ENCODE measurements at places on chromosomes 5 and 9.
A peak's percentile ranks its signal among the peaks of the same experiment; 100 is the strongest.

DNA sequence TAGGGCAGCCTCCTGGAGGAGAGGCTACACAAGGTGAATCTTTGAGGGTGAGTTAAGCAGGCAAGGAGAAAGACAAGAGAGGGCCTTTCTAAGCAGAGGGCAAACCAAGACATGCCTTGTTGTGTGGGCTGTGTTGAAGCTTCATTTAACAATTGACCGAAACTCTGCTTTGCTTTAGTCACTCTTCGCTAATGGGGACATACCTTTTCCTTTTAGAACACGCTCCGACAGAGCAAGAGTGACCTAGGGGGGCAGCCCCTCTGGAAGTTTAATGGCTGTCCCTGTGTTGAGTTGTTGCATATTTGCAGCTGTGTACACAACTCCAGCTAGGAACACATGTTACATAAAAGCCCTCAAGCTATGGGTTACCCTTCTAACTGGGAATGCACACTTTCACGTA lies 218.1 kb upstream of the WWC1 start:
- no peak for DNase-seq

DNA sequence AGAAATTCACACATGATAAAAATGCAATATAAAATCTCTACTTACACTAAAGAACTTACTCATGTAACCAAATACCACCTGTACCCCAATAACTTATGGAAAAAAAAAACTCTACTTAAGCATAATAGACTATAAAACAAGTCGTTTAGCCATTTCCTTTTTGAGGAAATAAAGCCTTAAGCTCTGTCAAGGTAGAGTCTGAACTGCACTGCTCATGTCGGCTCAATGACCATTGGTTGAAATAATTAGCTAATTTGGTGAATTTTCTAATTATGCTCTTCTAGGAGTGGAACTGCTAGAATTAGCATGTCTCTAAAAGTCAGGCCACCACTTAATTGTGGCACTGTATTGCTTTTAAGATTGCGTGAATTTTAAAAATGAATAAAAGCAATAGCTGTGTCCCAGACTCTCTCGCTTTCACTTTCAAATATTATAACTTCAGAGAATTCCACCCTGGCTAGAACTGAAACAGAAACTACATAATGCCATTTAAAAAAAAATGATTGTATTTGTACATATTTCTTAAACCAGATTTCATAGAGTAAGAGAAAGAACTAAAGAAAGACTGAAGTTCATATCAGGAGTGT lies 113.0 kb upstream of the PCA3 start:
- DNase-seq, result no peak

DNA sequence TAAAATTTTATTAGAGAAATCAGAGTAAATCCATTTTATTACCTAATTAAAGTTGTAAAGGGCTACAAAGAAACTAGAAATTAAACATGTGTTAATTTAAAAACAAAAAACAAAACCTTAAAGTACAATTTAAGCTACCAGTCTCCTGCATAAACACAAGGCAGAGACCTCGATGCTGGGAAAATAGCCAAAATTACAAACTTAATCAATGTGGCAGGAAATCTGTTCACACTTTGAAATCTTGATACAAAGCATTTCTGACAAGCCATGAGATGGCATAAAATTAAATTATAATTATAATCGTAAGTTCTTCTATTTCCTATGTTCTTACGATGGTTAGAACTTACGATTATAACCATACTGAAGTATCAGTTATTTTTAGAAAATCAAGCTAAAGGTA lies 158.0 kb upstream of the FREM1 start:
- no peak for DNase-seq

DNA sequence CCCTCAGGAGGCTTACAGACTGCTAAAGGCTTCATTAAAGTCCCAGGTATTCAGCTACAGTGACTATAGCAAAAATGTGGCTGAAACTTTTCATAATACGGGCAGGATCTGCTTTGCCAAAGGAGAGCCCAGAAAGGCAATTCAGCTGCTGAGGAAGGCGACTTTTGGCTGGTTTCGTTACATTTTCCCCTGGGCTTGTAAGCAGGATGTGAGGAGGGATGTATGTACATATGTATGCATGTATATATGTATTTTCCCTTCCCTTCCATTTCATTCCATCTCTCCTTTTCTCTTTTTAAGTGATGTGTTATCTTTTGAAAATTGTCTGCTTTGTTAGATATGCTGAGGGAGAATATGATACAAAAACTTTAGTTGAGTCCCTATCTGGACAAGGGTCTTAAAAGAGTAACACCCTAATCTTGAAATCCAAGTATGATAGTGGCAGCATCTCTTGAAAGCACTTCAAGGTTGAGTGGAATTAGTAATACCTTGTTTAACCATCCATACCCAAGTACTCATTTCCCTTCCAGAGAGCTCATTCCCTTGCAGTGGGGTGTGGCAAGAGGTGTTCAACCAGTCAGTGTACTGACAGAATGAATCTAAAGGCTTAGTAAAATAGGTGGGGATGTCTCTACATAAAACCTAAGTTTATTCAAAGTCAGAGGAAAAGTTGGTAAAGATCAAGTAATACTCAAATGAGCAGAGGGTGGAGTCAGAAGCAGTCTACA lies 28.7 kb downstream of the RAD1 start:
- DNase-seq, result no peak

DNA sequence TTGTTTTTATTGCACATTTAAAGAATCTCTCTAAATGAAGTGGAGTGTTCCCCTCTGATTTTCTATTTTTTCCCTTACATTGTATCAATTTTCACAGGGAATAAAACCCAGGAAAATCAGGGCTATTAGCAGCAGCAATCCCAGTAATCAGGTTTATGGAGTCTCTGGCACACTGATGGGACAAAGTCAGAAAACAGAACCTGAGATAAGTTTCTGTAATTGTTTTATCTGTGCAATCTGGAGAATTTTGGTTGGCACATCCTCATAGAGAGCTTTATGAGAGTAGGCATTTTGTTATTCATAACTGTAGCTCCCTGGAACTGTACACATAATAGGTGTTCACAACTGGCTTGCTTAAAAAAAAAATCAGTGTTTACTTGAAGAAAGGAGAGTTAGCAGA lies 96.9 kb upstream of the IL6ST start:
- DNase-seq, result no peak

DNA sequence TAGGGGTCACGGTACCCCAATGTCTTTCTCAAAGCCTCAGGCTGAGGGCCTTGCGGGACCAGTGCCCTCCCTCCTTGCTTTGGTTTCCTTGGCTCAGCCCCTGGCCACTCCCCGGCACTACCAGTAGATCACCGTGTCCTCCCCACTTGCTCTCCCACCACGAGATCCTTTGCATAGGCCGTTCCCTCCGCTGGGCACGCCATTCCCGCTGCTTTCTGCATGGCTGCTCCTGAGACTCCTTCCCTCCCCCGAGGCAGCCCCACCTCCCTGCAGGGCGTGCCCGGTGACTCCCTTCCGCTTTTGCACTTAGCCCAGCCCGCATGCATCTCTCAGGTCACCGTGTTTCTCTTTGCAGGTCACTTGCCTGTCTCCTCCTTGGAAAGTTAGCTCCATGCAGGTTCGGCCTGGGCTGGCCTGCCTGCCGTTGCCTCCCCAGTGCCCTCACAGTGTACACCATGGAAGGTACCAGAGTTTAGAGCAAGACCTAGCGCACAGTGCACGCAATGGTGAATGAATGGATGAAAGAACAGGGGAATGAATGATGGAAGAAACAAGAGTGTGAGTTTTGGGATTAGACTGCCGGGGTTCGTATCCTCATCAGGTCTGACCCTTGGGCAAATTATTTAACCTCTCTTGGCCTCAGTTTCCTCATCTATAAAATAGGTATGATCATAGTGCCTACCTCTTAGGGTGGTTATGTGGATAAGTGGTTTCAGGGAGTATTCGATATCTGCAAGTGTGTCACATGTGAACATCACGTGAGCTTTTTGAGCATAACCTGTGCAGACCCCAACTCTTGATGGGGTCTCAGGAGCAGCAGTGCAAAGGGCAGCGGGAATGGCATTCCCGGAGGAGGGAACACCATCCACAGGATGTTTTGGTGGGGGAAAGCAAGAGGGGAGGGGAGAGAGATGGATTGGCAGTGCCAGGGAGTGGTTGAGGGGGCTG lies 214.3 kb downstream of the C9orf50 start:
- DNase-seq, result no peak

DNA sequence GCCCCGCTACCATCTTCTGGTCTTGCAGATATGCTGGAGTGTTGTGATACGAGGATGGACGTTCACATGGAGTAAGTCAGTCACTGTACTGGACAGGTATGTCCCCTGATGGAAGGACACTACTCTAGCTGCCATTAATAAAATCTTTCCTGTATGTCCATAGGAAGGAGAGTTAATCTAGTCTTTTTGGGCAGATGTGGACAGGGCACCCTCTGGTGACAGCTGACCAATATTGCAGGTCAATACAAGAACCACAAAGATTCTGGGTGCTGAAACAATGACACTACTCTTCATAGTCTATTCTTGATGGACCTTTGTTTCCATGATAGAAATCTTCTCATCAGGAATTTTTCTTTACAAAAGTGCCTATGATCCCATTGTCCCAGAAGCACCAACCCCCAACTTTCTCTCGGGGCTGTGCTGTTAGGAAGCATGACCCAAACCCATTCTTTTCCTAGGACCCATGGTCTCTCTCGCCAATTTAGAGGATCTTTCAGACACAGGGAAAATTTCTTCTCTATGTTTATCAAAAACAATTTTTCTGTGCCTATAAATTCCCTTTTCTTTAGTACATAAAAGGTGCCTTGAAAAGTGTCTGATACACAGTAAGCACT lies 376.9 kb downstream of the DTWD2 start:
- no peak for DNase-seq

GRCh38 chr5:168796593-168797580 lies 217.7 kb upstream of the PANK3 start:
- no peak for DNase-seq

DNA sequence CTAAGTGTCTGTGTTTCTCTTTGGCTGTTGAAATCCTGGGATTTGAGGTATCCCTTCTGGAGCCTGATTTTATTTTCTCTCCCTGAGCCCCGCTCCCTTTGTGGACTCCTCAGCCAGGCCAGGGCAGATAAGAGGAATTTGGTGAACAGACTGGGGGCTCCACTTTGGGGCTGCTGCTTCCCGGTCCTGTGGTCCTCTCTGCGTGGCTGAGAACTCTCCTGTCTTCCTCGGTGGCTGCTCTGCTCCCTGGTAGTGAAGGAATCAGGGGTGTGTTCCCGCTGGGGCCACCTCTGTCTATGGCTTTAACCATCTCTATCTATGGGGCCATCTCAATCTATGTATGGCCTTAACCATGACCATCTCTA lies 71.7 kb upstream of the SH3PXD2B start:
- no peak for DNase-seq

GRCh38 chr5:1124205-1125029 lies 12.6 kb upstream of the SLC12A7 start:
- no peak for DNase-seq

GRCh38 chr9:38371495-38371894 lies 21.0 kb upstream of the ALDH1B1 start:
- DNase-seq, result no peak

DNA sequence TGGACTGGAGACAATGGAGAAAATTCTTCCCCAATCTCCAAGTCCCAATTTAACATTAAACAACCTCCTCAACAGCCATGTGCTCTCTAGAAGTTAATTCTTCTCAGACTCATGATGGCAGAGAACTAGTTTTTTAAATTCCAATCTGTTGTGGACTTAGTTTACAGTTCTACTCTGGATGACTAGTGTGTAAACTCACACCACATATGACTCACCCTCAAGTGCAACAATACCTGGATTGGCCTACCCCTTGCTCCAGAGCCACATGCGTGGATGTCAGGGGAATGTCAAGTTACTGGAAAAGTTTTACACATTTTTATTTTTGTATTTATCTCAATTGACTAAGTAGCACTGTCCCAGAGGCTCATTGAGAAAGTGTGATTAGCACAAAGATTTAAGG lies 136.0 kb upstream of the EFNA5 start:
- no peak for DNase-seq

GRCh38 chr9:2291980-2292704 lies 277.0 kb downstream of the SMARCA2 start:
- DNase-seq, result no peak

DNA sequence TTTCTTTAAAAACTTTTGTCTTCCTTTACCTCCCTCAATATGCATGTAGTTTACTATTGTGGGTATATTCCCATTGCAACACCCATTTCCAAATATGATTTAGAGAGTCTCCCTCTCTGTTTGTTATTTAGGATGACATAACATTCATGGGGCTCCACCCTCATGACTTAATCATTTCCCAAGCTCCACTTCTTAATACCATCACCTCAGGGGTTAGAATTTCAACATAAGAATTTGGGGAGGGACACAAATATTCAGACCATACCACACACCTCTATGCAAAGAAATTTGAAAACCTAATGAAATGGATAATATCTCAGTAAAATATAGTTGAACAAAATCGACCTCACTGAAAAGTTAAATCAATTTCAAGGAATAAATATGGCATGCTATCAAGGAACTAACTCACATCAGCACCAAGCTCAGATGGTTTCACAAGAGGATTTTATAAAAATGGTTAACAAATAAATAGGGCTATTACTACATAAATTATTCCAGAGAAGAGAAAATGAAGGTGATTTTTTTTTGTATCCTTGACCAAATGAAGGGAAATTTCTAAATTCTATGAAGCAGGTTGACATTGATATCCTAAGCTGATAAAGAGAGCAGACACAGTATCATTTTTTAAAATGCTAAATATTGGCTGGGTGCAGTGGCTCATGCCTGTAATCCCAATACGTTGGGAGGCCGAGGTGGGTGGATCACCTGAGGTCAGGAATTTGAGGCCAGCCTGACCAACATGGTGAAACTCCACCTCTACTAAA lies 20.2 kb upstream of the UBTD2 start:
- no peak for DNase-seq

- peak; percentile 8 for DNase-seq
Observed at GRCh38 chr5:38453506-38453905, 102.9 kb downstream of the LIFR start.

- DNase-seq, result no peak
Observed at GRCh38 chr5:137833463-137833862, 34.2 kb upstream of the MYOT start.

- peak; percentile 74 for DNase-seq
Observed at GRCh38 chr5:146541958-146542849, 26.2 kb upstream of the GPR151 start.

GRCh38 chr9:27558307-27558706 lies 15.0 kb downstream of the C9orf72 start:
- no peak for DNase-seq

GRCh38 chr9:71762900-71763653 lies 5.2 kb downstream of the CEMIP2 start:
- no peak for DNase-seq

DNA sequence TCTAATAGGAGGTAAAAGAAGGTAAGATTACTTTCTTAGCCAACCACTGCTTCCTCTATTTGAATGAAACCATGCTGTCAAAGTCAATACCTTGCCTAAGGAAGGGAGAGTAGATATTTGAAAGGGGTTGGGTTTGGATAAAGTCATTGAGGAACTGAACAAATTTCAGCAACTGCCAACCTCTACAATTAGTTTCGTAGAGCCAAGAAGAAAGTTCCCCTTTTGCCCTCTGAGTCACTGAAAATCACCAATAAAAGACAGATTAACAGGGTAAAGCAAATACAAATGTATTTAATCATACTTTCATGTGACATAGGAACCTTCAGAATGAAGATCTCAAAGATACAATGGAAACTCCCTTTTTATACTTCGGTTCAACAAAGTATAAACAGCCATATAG lies 615.7 kb downstream of the GABRG2 start:
- DNase-seq, result no peak

Measured in activated CD4-positive, alpha-beta T cell treated with anti-CD3 and anti-CD28 coated beads, Interleukin-2, amount 50 U/mL, for 48 hours (primary cell).